ENCODE measurements at places on chromosomes 16 and 17. TPM values are rescaled to one million over a fixed set of nuclear protein-coding genes. Genes with fewer than 3 reads are reported as not detected.
A peak's percentile ranks its signal among the peaks of the same experiment; 100 is the strongest.

DNA sequence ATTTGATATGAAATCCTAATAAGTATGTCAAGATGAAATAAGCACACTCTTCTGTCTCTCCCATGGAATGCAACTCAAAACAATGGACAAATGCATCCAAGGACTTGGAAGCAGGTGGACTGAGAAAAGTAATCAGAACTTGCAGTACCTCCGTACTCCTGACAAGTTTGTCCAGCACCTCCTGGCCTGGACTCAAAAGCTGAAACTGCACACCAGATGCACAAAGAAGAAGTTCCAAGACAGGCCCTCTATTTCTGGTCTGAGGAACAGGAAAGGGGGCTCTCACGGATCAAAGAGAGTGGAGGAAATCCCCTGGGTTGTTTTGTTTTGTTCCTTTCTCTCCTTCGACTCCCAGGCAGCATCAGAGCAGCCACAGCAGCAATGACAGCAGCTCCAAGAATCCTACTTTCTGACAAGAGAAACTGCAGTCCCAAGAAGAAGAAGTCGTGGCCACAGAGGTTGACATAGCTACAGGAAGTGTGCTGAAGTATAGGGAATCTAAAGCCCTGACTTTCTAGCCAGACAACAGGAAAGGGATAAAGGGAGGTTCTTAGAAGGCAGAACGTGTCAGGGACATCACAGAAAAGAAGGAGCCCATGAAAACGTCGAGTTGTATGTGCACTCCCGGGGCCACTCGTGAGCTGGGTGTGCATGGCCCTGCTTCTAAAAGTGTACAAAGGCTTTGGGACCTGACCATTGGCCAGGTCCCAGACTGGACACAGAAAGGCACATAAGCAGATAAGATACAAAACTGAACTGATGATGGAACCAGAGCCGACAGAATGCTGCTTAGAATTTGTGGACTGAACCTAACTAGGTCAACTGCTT is 29.3 kb downstream of the AKAP10 start:
- no peaks in the 10 kb centered on the region for H3K4me1 ChIP-seq
- no peak for DNase-seq
- no peaks in the 10 kb centered on the region for H3K27me3 ChIP-seq
- H3K36me3 ChIP-seq = peaks cover 21% of the 10 kb centered on the region
- no peak overlapping the region for H3K27ac ChIP-seq
- H3K4me3 ChIP-seq = no peak overlapping the region

GRCh38 chr16:25007284-25007984 is 7.7 kb downstream of the ARHGAP17 start:
- H3K27me3 ChIP-seq = no peaks in the 10 kb centered on the region
- no peak overlapping the region for H3K27ac ChIP-seq
- H3K4me1 ChIP-seq = peaks cover 18% of the 10 kb centered on the region
- H3K36me3 ChIP-seq = no peaks in the 10 kb centered on the region
- DNase-seq = no peak

DNA sequence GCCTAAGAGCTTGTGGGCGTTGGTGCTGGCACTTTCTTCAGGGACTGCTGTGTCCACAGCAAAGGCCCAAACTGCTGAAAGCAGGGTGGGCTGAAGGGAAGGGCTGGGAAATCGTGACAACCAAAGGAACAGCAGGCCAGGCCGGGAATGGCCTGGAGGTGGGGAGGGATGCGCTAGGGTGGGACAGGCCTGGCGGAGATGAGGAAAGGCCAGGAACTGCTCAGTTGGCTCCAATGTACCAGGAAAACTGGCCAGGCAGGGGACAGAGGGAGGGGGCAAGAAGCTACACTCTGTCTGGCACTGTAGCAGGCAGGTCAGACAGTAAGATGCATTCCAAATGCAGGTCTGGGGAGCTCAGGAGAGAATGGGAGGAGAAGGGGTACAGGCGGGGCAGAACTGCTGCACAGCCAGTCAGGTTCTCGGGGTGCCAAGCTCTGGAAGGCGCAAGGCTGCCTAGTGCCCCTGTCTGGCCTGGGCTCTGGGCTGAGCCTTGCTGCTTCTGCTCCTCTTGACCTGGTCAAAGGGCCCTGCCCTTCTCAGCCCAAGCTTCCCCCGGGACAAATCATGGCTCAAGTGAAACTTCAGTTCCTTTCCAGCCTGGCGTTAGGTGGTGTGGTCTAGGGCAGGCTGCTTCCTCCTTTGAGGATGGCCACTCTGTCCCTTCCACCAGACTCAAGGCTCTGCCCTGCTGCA is 7.3 kb downstream of the PNMT start:
- H3K4me1 ChIP-seq = peaks cover 64% of the 10 kb centered on the region
- no peak overlapping the region for H3K4me3 ChIP-seq
- no peak for DNase-seq

- peaks cover 16% of the 10 kb centered on the region for H3K36me3 ChIP-seq
- no peaks in the 10 kb centered on the region for H3K27me3 ChIP-seq
- no peaks in the 10 kb centered on the region for H3K4me1 ChIP-seq
- H3K4me3 ChIP-seq = no peak overlapping the region
- DNase-seq = peak; percentile 70
- H3K27ac ChIP-seq = no peak overlapping the region
These were observed 25.6 kb downstream of the UNK start for GRCh38 chr17:75810216-75810615.

DNA sequence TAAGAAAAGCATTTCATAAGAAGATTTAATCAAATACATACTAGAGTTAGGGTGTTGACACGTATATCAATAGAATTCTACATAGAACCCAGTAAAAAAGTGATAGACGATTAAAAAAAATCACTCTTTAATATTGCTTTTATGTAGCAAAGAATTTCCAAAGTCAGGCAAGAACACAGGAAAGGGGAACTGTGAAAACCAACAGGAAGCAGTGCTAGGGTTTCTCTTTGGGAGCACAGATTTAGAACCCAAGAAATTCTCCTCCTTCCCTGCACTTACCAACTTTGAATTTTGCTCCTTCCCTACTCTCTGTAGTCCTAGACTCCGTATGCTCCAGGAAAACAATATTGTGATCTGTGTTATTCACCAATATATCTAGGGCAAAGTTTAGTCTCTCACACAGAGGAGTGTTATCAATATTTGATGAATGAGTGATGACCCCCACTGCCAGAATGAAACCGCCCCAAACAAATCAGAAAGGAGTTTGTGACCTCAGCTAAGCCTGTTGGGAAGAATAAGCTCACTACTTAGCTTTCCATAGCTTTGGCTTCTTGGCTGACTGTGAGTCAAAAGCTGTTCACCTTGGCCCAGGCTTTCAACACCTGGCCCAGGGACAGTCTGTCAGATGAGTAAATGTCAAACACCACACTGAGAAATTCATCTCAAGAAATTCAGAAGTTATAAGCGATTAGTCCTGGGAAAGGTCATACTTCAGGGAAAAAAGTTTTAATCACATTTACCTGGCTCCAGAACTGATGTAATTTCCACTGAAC is 8.6 kb downstream of the RFWD3 start:
- no peak overlapping the region for H3K4me3 ChIP-seq
- no peaks in the 10 kb centered on the region for H3K27me3 ChIP-seq
- no peak for DNase-seq
- no peaks in the 10 kb centered on the region for H3K36me3 ChIP-seq

- no peak overlapping the region for H3K27ac ChIP-seq
- H3K36me3 ChIP-seq = no peaks in the 10 kb centered on the region
- no peaks in the 10 kb centered on the region for H3K4me1 ChIP-seq
- no peak for DNase-seq
- H3K27me3 ChIP-seq = no peaks in the 10 kb centered on the region
- no peak overlapping the region for H3K4me3 ChIP-seq
These were observed 23.9 kb upstream of the FASN start for GRCh38 chr17:82121660-82122629.

DNA sequence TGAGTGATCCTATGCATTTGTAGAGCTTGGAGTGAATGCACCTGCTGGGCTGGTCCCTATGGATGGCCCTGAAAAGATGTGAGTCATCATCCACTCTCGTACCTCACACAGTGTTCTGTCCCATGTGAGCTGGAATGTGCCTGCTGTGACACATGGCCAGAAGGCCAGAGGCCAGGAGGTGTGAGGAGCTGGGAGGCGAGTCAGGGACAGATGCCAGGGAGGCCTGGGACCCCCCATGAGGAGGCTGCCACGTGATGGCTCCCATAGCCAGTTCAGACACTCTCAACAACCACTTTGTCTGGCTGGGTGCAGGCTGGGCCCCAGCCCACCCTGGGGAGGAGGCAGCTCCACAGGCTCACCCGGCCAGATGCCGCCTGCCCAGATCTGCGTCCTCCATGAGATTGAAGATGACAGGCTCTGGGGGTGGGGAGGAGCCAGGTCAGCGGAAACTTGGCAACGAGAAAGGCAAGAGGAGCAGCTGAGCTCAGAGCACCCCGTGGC is 168.8 kb downstream of the C16orf78 start:
- H3K4me1 ChIP-seq = no peaks in the 10 kb centered on the region
- H3K27ac ChIP-seq = peak overlapping the region; percentile 17
- DNase-seq = no peak
- H3K27me3 ChIP-seq = no peaks in the 10 kb centered on the region
- H3K4me3 ChIP-seq = no peak overlapping the region

The SPHK1 gene
- 16.1 TPM for total RNA-seq

The RHBDL1 gene
- total RNA-seq = 6.0 TPM

Data from transverse colon (tissue), 4 donors.